ENCODE measurements at places on chromosomes 3 and 15.

GRCh38 chr15:42392309-42393024, 33.2 kb downstream of the CAPN3 start:
- DNase-seq = no peak

GRCh38 chr15:69668039-69668705, 215.6 kb downstream of the RPLP1 start:
- DNase-seq = no peak

DNA sequence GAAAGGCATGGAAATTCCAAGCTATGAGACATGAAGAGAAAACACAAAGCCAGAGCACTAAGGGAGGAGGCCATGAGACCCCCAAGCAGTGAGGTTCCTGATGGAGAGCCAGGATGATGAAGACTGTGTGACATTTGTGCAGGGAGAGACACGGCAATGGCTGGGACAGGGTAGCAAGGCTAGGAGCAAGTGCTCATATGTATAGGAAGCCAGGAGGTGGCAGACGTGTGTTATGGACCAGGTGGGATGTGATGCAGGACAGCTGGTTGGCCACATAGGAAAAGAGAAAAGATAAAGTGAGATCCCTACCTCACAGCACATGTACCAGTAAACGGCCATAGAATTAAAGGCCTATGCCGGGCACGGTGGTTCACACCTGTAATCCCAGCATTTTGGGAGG, 112.7 kb downstream of the APBA2 start:
- no peak for DNase-seq

DNA sequence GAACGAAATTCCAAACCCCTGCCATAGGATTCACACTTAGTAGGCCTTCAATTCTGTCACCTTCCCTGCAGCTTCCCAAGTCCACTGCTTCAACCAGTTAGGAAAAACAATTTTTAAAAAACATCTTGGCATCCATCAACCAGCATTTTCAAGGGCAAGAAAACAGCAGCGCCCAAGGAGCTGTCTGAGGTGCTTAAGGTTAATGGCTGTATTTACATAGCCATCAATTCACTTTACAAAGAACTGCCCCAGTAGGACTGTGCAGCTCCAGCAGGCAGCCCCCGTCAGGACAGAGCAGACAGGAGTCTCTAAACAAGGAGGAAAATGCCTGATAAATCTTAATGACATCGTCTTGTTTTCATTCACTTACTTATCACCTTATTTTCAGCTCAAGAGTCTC, 13.3 kb downstream of the TAFA4 start:
- no peak for DNase-seq

- DNase-seq = no peak
Measured at GRCh38 chr3:184227481-184227935, 1.9 kb upstream of the VWA5B2 start.

DNA sequence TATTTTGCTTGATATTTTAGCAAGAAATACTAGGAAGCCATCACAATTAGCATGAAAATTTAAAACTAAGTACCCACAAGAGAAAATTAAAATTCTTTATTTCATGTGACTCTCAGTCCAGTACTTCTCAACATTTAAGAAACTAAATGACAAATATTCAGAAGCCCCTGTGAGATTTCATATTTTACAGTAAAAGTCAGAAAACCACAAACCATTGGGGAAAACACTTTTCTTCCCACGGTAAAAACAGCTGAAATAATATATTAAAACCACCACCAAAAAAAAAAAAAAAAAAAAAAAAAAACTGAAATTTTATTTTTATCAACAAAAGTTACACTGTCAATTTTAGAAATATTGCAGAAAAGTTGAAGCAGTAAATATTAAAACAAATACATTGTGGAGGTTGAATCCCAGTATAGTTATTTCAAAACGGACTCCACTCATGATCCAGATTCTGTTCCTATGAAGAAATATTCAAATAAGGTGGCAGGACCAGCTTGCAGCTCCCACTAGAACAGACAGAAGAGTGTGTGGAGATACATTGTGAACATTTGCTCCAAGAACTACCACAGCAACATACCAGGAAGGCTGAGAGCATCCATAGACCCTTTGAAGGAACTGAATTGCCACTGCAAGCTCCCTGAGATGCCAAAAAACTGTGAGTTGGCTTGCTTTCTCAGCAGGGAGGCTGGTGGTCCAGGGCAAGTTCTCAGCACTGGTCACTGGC, 308.2 kb downstream of the CTNNB1 start:
- DNase-seq = no peak

GRCh38 chr15:81532001-81532400, 158.0 kb upstream of the TMC3 start:
- no peak for DNase-seq

GRCh38 chr15:99085413-99086326, 19.2 kb upstream of the SYNM start:
- peak; percentile 39 for DNase-seq

- peak; percentile 32 for DNase-seq
Measured at GRCh38 chr3:112582244-112582874, 20.5 kb downstream of the SLC35A5 start.

DNA sequence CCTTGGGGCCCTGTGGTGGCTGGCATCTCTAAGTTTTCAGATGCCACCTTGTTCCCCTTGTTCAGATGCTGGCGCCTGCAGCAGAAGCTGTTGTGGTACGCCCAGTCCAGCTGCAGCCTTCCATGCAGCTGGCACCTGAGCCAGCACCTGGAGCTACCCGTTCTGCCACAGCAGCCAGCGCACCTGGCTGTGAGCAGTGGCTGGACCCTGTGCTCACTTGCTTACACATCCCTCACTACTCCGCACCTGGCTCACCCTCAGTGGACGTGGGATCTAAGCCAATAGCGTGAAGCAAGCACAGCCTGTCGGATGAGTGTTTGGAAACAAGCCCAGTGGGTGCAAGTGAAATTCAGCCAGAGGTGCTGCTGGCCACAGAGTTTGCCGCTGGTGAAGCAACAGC, 607.5 kb upstream of the BCHE start:
- DNase-seq = no peak

GRCh38 chr3:150299201-150299600, 108.9 kb upstream of the TSC22D2 start:
- DNase-seq = no peak

- DNase-seq = no peak
Measured at GRCh38 chr3:167241048-167241845, 138.8 kb downstream of the ZBBX start.

DNA sequence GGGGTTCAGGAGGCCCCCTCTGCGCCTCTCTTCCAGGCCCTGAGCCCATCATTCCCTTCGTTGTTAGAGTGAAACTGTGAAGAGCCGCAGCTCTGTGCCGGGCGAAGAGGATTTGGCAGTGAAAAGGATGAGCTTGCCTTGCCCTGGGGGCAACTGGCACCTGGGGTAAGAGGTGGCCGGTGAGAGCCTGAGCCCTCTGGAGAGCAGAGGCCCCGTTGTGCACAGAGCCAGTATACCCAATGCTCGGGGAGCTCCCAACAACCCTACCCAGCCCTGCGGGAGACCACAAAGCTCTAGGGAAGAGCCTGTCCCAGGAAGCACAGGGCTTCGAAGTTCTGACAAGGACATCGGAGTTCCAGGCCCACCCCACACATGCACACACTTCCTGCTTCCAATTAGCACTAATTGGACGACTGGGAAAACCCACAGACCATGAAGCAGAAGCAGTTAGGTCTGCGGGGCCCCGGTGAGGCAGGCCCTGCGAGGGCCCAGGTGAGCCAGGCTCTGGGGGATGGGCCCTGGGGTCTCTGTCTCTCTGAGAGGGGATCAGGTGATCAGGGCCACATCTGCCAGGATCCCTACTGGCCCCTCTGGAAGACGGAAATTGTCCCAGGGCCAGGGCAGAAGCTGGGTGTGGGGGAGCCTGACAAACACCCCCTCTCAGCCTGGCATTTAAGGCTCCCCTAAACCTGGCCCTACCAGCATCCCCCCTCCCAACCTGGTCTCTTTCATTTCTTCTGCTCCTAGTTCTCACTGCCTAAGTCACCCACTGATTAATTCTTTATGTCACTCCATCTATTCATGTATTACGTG, 27.9 kb upstream of the SFMBT1 start:
- no peak for DNase-seq

- no peak for DNase-seq
Measured at GRCh38 chr3:142211034-142211433, 14.4 kb downstream of the GK5 start.

- no peak for DNase-seq
Measured at GRCh38 chr3:170448584-170448983, 29.9 kb downstream of the CLDN11 start.

GRCh38 chr3:119812491-119813058, 30.7 kb downstream of the NR1I2 start:
- DNase-seq = no peak

- no peak for DNase-seq
Measured at GRCh38 chr15:73952171-73952912, 26.1 kb downstream of the LOXL1 start.

- DNase-seq = peak; percentile 35
Measured at GRCh38 chr3:152444029-152444641, 175.4 kb downstream of the MBNL1 start.

DNA sequence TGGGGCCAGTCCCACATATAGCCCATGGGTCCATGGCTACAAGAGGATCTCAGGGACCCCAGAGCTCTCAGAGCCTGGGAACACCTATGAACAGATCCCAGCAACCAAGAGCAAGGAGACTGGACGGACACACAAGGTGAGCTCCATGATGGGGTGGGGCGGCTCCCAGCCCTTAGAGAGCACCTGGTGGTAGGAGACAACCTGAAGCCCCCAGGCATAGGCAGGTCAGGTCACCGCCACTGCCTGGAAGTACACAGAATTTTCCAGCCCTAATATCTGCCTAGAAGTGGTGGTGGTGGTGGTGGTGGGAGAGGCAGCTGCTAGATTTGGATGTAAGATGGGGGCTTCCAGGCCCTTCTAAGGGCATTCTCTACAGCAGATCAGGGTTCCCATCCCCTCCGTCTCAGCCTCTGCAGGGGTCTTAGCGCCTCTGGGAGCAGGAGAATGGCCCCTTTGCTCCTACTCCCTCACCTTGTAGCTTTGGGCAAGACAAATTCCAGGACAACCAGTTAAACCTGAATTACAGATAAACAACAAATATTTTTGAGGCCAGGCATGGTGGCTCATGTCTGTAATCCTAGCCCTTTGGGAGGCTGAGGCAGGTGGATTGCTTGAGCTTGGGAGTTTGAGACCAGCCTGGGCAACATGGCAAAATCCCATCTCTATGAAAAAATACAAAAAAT, 9.2 kb downstream of the SH2D7 start:
- no peak for DNase-seq

DNA sequence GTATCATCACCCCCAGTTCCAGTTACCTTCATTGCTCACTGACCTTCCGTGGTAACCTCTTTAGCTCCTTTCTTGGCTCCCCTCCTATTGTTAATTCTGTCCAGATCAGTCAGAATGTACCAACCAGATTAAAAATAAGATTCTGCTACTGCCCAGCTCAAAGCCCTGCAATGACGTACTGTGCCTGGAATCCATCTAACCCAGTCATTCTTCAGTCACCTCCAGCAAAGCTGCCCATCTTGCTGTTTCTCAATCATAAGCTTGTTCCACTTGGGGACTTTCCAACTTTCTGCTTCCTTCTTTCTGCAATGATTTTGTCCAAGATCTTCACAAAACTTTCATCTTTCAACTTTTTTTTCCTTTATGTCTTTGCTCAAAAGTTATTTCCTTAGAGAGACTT, 512.0 kb upstream of the ZNF385D start:
- DNase-seq = peak; percentile 21

- DNase-seq = no peak
Measured at GRCh38 chr3:15384510-15385237, 42.7 kb downstream of the METTL6 start.

DNA sequence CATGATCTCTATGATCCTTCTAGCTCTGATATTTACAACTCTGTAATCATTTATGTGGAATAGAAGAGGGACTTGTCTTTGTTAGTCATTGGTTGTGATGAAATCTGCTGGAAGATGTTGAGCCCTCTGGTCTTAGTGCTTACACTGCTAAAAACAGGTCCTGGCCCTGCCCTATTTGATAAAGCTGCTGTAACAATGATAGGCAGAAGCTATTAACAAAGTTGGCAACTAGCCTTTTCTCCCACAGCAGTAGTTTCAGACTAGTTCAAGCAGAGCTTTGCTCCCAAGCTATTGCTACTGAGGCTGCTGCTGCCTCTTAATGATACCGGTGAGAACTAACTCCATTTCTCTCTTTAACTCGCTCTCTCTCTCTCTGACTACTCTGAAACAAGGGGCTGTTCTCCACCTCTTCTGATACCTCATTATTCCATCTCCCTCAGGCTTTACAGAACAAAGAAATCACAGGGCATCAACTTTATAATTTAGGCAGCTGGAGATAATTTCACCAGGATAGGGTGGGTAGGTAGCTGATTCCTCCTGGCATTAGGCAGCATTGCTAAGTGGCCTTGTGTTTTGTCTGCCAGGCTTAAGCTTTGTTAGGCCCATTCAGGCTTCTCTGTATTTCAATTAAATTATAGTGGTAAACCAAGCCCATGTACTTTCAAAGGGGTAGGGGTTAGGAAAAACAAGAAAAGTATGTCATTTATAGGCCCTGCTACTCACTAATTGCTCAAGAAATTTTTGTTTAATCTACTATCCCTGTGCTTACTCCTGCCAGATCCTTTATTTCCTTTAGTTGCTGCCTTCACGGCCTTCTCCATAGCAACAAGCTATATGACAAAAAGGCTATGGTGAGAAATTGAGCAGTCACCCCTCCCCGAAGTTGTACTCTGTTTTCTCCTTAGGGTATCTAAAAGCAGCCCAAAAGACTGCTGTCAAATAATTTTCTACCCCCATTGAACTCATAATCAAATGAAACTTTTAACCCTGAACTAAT, 139.6 kb downstream of the RBPMS2 start:
- DNase-seq = no peak

DNA sequence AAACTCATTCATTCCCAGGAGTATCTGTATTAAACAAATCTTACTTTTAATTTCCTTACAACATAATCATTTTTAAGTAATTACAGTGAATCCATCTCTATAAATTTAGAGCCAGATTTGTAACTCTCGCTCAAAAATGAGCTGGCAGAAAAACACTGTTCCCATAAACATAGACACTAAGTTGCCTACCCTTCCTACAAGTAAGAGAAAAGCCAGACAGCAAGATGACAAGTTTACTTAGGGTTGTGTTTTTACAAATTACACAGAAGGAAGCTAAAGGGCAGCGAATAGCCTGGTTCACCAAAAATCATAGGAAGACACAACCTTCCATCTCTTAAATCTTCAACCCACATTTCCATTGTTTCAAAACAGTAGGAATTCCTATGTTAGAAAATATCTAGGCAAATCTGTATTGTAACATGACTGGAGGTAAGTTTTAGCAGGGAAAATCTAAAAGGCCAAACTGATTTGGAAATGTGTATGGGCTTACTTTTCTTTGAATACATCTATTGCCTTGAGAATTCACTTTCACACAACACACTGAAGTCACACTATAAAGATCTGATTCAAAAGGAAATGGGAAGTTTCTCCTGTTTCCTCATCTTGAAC, 21.7 kb downstream of the HERC1 start:
- DNase-seq = no peak
